Nucleus accumbens (tissue), 56 donors: ENCODE measurements at places on chromosomes 5 and 9.

- no peak for DNase-seq
Measured at GRCh38 chr9:77427256-77427927, 220.7 kb downstream of the GNA14 start.

GRCh38 chr9:131682261-131682660, 57.6 kb downstream of the RAPGEF1 start:
- no peak for DNase-seq

DNA sequence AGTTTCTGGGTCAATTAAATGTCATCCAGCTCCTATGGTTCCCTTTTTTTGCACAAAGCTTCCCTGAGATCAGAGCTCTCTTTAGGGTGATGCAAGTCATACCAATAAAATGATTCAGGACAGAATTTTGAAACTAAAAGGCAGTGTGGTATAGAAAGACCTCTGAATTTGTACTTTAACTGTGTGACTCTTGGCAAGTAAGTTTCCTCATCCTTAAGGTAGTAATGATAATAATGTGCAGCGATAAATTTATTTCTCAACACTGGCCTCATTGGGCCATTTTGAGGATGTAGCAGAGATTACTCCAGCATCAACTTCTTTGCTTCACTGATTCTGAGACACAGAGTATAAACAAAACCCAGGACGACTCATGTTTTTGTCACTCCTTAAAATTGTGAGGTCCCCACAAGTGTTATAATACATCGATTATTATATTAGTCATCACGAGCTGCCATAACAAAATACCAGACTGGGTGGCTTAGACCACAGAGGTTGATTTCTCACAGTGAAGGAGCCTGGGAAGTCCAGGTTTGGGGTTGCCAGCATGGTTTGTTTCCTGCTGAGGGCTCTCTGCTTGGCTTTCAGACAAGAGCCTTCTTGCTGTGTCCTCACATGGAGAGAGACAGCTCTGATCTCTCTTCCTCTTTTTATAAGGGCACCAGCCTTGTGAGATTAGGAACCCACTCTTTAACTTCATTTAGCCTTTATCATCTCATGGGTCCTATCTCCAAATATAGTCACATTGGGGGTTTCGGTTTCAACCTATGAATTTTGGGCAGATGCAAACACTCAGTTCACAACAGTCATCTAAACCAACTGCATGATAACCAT, 293.0 kb downstream of the ZNF608 start:
- DNase-seq = no peak

DNA sequence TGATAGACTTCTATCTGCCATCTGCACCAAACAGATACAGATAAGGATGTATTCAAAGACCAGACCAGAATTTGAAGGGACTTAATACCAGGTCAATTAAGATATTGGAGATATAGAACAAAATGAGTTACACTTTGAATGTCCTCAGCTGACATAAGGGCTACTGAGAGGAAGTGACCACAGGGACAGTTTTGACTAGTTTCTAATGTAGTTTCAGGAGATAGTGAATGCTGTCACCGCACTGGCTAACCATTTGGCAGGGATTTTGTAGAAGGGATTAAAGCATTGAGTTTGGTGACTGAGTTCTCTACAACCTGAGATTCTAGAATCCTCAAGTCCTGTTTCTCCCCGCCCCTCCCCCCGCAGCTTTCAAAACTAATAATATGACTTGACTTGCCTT, 22.7 kb downstream of the CCNH start:
- DNase-seq = no peak

GRCh38 chr9:97591535-97591934, 41.6 kb downstream of the TSTD2 start:
- DNase-seq = no peak

- DNase-seq = no peak
Measured at GRCh38 chr5:52504584-52505240, 283.0 kb upstream of the ITGA1 start.

- DNase-seq = no peak
Measured at GRCh38 chr5:34486849-34487158, 169.3 kb upstream of the RAI14 start.

DNA sequence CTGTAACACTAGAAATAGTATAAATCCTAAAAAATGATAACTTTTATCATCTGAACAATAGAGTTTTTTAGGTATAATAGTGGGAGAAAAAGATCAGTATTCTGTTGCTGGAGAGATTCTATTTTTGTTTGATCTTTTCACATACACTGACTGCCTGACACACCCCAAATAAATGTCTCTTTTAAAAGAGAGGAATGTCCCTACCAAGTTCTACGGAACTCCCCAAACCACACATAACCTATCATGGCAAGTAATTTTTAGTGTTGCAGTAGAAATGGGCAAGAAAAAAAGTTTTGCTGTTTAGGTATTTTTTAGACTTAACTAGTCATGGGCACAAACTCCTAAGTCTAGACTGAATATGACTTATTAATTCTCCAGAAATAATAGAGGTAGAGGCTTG, 139.1 kb downstream of the ELAVL2 start:
- DNase-seq = no peak

GRCh38 chr5:59565551-59565950, 328.0 kb downstream of the PDE4D start:
- no peak for DNase-seq

DNA sequence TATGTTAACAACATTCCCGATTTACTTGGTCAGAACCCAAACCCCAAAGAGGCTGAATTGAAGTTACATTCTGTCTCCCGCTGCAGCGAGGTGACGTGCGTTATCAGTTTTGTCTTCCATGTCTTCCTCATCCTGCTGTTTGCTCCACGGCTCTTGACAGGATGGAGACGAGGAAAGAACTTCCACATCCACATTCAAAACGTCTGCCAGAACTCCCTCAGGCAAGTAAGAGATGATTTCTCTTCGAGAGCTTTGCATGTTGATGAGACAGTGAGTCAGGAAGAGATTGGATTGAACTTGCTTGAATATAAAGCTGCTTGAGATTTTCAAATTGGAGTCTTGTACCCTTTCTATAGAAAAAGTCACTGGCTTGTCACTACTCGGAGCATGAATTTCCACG, 242.6 kb downstream of the AUH start:
- DNase-seq = no peak

DNA sequence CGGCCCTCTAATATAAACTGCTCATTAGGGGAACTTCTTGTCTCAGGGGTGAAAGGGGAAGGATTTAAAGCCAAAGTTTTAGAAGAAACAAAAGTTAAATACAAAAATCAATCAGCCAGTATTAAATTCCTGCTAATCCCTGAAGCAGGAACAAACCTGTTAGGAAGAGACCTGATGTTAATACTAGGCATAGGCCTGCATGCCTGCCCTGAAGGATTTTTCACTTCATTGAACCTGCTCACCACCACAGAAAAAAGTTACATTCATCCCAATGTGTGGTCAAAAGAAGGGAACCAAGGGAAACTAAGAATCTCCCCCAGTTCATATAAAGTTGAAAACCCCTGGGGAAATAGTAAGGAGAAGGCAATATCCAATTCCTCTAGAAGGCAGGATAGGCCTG, 9.4 kb upstream of the RNF180 start:
- DNase-seq = no peak
